ENCODE measurements at places on chromosomes 5 and 9.

DNA sequence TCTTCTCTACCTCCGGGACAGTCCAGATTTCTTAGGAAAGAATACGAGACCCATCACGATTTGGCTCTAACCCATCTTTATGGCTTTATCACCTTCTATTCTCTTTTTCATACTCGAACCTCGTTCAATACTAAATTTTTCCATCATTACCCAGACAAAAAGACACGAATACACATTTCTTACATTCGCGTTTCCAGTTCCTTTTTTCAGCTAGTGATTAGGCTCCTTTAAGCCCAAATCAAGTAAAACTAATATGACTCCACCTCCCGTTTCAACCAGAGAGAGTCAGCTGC is 506 bp downstream of the ZBTB6 start:
- no peak for DNase-seq

GRCh38 chr9:1208157-1208556 is 158.0 kb downstream of the DMRT2 start:
- no peak for DNase-seq

DNA sequence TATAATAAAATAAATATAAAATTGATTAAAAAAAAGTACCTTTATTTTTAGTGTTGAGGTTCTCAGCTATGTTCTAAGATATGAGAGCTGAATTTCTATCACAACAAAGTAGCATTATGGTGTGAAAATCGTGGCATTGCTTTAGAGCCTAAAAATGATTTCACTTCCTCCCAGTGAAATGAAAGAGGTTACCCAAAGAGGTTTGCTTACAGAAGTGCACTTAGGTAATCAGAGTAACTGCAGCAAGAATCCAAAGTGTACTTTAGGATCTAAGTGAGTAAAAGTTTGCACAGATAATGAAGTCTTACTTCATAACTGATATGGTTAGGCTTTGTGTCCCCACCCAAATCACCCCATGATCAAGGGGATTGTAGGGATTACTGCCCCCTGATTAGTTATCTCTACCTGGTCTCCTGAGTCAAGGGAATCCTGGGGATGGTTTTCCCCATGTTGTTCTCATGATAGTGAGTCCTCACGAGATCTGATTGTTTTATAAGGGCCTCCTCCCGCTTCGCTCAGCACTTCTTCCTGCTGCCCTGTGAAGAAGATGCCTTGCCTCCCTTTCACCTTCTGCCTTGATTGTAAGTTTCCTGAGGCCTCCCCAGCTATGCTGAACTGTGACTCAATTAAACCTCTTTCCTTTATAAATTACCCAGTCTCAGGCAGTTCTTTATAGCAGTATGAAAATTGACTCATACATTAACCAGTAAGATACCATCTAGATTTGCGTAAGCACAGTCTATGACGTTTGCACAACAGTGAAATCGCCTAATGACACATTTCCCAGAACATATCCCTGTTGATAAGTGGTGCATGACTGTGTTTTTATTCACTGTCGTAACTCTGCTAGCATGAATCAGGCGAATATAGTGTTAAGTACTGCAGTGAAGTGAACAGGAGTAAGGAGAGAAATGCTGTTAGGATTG is 40.3 kb upstream of the LRRC70 start:
- DNase-seq = no peak

- no peak for DNase-seq
Measured at GRCh38 chr5:134539732-134540131, 14.3 kb downstream of the JADE2 start.

- no peak for DNase-seq
Measured at GRCh38 chr9:36320466-36320865, 62.2 kb upstream of the GNE start.

- DNase-seq = no peak
Measured at GRCh38 chr5:2439608-2440007, 311.9 kb downstream of the IRX2 start.

- no peak for DNase-seq
Measured at GRCh38 chr5:123537845-123538244, 25.9 kb downstream of the CSNK1G3 start.

DNA sequence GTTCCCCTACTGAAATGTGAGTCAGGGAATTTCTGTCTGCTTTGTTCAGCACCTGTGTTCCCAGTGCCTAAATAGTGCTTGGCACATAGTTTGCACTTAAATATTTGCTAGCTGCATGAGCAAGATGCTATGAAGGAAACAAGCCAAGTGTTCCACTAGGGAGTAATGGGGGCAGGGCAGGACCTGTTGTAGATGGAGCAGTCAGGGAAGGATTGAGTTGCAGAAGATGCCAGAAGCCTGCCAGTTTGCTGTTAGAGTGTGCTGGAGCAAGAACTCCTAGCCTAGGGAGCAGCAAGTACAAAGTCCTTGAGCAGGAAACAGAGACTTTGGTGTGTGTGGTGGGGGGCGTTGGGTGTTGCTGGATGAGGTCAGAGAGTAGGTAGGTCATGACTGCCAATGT is 87.5 kb downstream of the DAB2IP start:
- DNase-seq = no peak
